ENCODE measurements at places on chromosomes 5 and 9. TPM values are rescaled to one million over a fixed set of nuclear protein-coding genes. Genes with fewer than 3 reads are reported as not detected.
A peak's percentile ranks its signal among the peaks of the same experiment; 100 is the strongest.

Gene PAPPA
- 0.03 TPM for total RNA-seq

Gene CCDC192
- not detected for total RNA-seq

Gene NXNL2
- not detected for total RNA-seq

- H3K4me1 ChIP-seq: no peaks in the 10 kb centered on the region
- no peaks in the 10 kb centered on the region for H3K36me3 ChIP-seq
- H3K27me3 ChIP-seq: peaks cover 12% of the 10 kb centered on the region
- no peak for DNase-seq
- no peak overlapping the region for H3K27ac ChIP-seq
These were observed 12.9 kb downstream of the ADRA1B start for GRCh38 chr5:159929176-159929575.

- H3K27me3 ChIP-seq: peaks cover 6% of the 10 kb centered on the region
- H3K4me1 ChIP-seq: no peaks in the 10 kb centered on the region
- H3K36me3 ChIP-seq: no peaks in the 10 kb centered on the region
- H3K27ac ChIP-seq: no peak overlapping the region
- H3K4me3 ChIP-seq: no peak overlapping the region
- DNase-seq: no peak
These were observed 23.5 kb downstream of the HMCN2 start for GRCh38 chr9:130288926-130289690.

DNA sequence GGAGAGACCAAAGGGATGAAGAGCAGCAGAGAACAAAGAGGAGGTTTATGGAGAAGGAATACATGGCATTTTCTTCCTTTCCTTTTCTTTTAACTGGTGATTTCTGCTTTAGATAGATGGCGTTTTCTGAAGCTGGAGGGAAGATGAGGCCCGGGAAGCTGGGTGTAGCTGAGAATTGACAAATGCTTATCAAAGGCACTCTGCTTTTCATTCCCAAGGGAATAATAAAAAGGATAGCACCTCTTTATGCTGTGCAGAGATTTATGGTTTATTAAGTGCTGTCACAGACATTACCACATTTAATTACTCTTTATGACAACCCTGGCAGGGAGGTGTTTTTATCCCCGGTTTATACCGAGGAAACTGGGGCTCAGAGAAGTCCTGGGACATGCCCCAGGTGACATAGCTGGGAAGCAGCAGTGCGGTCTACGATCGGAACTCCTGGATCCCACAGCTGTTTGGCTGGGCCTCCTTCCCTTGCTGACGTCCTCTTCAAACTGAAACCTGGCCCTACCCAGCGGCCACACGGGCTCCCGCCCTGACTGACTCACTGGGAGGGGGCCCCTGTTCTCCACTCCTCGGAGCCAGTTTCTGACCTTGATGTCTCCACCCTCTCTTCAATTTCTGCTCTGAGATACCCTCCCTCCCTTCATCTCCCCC, 8.2 kb upstream of the EPB41L4B start:
- H3K27ac ChIP-seq: no peak overlapping the region
- no peak overlapping the region for H3K4me3 ChIP-seq
- no peaks in the 10 kb centered on the region for H3K4me1 ChIP-seq
- H3K36me3 ChIP-seq: no peaks in the 10 kb centered on the region
- no peak for DNase-seq

DNA sequence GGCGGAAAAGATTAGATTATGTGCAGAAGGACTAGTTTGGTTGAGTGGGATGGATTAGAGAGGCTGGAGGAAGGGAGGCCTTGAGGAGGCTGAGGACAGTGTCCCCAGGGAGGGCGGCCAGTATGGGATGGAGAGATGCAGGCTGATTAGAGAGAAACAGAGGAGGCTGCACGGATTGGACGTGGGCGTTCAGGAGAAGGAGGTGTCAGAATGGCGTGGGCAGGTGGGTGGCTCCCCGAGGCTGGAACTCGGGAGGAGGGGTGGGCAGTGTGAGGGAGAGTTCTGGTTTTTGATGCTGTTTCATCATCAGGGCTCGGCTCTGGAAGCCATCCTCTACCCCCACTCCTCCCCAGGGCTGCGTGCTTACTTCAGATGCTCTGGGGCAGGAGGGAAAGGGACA, 13.0 kb downstream of the CDHR2 start:
- no peaks in the 10 kb centered on the region for H3K36me3 ChIP-seq
- H3K4me3 ChIP-seq: no peak overlapping the region
- peaks cover 15% of the 10 kb centered on the region for H3K4me1 ChIP-seq

DNA sequence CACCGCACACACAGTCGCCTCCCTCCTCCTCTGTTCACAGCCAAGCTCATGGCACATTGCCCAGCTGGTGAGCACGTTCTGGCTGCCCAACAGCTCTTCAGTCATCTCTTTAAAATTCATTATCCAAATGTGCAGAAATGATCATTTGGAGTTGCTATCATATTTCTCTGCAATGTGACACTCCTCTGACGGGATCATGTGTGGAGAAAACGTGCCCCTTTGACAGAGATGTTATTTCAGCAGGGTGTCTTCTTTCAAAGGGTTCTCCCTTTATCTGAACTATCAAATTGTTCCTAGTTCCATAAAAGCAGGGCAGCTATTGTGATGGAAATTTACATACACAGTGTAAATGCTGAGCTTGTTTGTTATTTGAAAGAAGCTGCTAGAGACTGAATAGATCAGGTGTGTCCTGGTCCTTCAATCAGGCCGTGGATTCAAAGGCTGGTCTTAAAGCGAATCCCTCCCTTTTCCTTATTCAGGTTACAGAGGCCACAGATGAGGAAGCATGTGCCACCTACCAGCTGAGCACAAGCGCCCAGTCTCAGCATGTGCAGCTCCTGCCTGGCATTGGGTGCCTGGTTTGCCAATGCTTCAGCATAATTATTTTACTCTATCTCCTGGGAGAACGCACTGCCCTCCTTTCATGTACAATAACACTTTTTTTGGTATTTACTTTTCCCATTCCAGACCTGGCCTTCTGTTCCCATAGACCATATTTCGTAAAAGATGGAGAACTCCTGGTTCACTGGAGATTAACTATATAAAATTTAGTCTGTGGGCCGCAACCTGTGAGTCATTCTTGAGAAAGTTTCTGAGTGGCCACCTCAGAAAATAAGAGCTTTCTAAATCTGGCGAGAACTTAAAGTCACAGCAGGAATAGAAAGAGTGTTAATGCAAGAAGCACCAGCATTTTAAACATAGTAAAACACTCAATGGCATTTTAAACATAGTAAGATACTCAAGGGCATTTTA, 433.7 kb downstream of the ENC1 start:
- H3K27ac ChIP-seq: no peak overlapping the region
- no peaks in the 10 kb centered on the region for H3K36me3 ChIP-seq
- H3K27me3 ChIP-seq: no peaks in the 10 kb centered on the region
- no peak overlapping the region for H3K4me3 ChIP-seq
- no peaks in the 10 kb centered on the region for H3K4me1 ChIP-seq
- no peak for DNase-seq

DNA sequence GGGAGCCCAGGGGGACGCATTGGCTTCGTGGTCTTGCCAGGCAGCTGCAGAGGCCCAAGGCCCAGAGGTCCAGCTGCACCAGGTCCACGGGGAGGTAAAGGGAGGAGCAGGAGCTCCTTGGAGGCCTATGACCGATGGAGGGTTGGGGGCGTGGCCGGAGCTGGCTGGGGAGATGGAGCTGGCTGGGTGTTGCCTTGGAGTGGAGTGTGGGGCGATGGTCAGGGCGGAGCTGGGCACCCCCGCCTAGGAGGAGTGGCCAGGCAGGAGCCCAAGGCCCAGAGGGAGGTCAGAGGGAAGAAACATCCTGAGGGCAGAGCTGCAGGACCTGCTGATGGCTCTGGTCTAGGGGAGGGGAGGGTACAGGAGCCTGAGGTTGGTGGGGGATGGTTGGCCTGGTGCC, 44.6 kb downstream of the KCNT1 start:
- no peaks in the 10 kb centered on the region for H3K4me1 ChIP-seq
- DNase-seq: no peak
- no peaks in the 10 kb centered on the region for H3K36me3 ChIP-seq
- H3K27ac ChIP-seq: no peak overlapping the region
- H3K27me3 ChIP-seq: no peaks in the 10 kb centered on the region

GRCh38 chr9:72280913-72281500, 84.0 kb downstream of the ZFAND5 start:
- no peak overlapping the region for H3K4me3 ChIP-seq
- H3K27me3 ChIP-seq: no peaks in the 10 kb centered on the region
- no peaks in the 10 kb centered on the region for H3K36me3 ChIP-seq
- DNase-seq: peak; percentile 55
- H3K27ac ChIP-seq: no peak overlapping the region
- H3K4me1 ChIP-seq: no peaks in the 10 kb centered on the region

- peaks cover 52% of the 10 kb centered on the region for H3K27me3 ChIP-seq
- no peak for DNase-seq
- H3K4me1 ChIP-seq: peaks cover 27% of the 10 kb centered on the region
- no peaks in the 10 kb centered on the region for H3K36me3 ChIP-seq
- no peak overlapping the region for H3K27ac ChIP-seq
These were observed 1.2 kb upstream of the NPR3 start for GRCh38 chr5:32709750-32710549.

GRCh38 chr5:32504989-32505596, 60.6 kb upstream of the ZFR start:
- H3K27me3 ChIP-seq: no peaks in the 10 kb centered on the region
- DNase-seq: no peak
- peaks cover 12% of the 10 kb centered on the region for H3K4me1 ChIP-seq
- no peak overlapping the region for H3K27ac ChIP-seq
- no peak overlapping the region for H3K4me3 ChIP-seq
- no peaks in the 10 kb centered on the region for H3K36me3 ChIP-seq

- H3K36me3 ChIP-seq: no peaks in the 10 kb centered on the region
- H3K27me3 ChIP-seq: no peaks in the 10 kb centered on the region
- no peak for DNase-seq
- H3K27ac ChIP-seq: no peak overlapping the region
- H3K4me1 ChIP-seq: no peaks in the 10 kb centered on the region
These were observed 61.0 kb upstream of the FER start for GRCh38 chr5:108686676-108687075.

DNA sequence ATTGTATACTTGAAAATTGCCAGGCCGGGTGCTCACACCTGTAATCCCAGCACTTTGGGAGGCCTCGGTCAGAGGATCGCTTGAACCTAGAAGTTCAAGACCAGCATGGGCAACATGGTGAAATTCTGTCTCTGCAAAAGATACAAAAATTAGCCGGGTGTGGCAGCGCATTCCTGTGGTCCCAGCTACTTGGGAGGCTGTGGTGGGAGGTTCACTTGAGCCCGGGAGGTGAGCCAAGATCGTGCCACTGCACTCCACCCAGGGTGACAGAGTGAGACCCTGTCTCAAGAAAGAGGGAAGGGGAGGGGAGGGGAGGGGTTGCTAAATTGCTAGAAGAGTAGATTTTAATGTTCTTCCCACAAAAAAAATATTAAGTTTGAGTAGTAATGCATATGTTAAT, 53.2 kb downstream of the FNBP1 start:
- H3K36me3 ChIP-seq: peaks cover 39% of the 10 kb centered on the region
- H3K27me3 ChIP-seq: no peaks in the 10 kb centered on the region
- no peak overlapping the region for H3K4me3 ChIP-seq
- no peak for DNase-seq
- peak overlapping the region; percentile 86 for H3K27ac ChIP-seq

DNA sequence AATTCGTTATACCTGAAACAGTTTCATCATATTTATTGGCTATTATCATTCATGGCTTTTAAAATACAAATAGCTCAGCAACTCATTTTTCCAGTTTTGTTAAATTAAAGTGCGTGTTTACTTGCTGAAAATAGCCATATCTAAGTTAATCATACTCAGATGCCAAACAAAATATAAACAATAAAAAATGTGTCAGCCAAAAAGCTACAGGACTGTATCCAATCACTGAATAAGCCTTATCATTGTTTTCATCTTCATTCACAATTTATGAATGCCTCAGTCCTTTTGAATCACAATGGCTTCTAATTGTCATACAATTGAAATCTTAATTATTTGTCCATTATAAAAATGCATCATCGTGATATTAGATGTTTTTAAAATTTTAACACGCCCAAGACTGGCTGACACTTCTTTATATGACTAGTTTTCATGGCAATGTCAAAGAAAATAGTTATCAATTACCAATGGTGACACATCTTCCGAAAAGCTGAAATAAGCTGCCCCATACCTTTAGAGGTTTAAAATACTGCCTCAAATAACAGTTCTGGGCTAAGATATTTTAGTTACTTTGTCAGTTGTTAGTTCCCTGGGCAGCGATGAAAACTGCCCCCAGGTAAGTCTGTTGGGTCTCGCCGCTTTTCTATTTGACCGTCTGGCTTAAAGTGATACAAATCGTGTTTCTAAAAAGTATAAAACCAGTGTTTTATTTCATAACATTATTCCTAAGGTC, 1.8 kb downstream of the NFIB start:
- no peak for DNase-seq
- no peak overlapping the region for H3K27ac ChIP-seq
- H3K27me3 ChIP-seq: peaks cover 62% of the 10 kb centered on the region
- peaks cover 27% of the 10 kb centered on the region for H3K4me1 ChIP-seq
